ENCODE measurements at places on chromosomes 7 and 10. TPM values are rescaled to one million over a fixed set of nuclear protein-coding genes. Genes with fewer than 3 reads are reported as not detected.

GRCh38 chr10:3496138-3496537 is 288.9 kb downstream of the KLF6 start:
- no peak for DNase-seq

- no peak for DNase-seq
These were observed 1.6 kb upstream of the SEPHS1 start for GRCh38 chr10:13349463-13350274.

GRCh38 chr10:25294032-25294926 is 119.5 kb downstream of the GPR158 start:
- no peak for DNase-seq

DNA sequence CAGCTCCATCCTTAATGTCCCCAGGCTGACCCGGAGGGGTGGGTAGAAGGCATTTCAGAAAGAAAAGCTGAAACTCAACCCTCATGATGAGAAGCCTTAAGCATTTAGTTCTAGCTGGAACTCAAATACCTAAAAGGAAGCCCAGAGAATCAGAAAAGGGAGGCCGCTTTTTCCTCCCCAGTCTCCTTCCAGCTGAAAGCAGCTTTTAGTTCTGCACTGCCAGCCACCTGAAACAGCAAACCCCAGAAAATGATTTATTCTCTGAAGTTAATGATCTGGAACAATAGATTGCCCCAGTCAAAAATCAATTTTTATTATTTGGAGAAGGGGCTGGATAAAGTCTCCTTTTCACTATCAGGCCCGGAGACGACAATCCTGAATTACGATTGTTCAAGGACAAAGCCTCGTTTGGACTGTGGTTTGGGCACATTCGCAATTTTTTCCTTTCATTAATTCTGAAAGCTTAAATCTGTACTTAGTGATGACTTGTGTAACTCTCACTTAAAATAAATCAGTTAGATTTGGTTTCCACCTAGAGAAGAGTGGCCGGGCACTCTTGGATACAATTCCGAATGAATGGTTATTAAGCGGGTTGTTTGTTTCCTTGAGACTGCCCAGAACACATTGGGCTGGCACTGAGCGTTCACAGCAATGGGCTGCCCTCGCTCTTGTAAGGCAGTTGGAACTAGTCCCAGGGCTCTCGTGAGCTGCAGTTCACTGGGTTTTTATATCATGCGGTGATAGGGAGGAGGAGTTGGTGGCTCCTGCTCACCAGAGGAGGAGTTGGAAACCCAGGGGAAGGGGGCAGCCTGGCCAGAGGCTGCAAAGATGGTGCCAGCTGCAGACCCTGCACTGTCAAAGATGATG is 262.2 kb downstream of the CCSER2 start:
- no peak for DNase-seq

DNA sequence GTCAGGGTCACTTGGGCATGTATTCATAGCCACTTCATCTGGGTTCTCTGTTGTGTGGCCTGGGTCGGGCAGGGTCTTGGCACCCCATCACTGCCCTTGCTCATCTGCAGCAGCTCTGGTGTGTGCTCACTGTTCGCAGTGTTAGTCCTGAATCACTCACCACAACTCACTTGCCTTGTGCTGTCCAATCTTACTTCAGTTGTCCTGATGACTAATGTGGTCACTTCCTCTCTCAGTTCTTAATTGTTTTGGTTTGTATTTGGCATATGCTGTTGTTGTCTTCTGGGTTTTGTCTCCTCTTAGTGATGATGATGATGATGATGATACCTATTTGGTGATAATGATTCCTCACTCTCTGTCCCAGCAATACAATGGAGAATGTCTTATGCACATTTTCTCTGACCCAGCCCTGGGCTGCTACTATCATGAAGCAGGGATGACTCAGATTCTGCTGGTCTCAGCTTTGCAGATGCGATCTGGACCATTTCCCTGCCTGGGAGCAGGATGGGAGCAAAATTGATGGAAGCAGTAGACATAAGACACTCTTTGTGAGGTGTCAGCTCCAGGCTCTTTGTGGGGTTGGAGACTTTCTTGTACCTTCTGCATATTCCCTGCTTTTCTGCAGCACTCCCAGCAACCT is 17.0 kb downstream of the ADRA2A start:
- no peak for DNase-seq

GRCh38 chr10:127694580-127695193 is 42.3 kb upstream of the FOXI2 start:
- peak; percentile 40 for DNase-seq

DNA sequence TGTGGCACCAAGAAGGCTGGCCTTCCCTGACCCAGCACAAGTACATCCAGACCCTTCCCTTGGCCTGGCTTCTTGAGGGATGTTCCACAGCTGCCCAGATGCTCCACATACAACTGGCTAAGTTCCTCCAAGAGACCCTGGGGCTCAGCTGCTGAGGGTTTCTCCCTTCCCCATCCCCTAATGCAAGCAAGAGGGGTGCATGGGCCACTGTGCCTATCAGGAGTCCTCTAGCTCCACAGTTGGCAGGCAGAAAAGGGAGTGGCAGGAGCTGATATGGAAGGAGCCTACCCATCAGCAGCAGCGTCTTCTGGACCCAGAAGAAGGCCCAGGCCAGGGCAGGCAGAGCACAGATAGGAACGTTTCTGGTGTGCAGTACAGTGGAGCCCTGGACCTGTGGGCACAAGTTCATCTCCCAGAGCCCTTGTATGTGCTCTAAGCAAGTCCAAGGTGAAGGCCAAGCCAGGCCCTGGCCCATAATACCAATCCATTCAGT is 26.2 kb downstream of the VSIR start:
- DNase-seq, result no peak

Gene COL1A2
- 9.2 TPM for total RNA-seq

Gene TBRG4
- 62.8 TPM for total RNA-seq

Gene ADRB1
- 7.2 TPM for total RNA-seq

Gene DBNL
- total RNA-seq, result 92.4 TPM

Gene ASB13
- 33.3 TPM for total RNA-seq
